RWPE2 (cell line): ENCODE measurements at places on chromosomes 6 and 20.

- DNase-seq, result no peak
These were observed 141.6 kb upstream of the AKAP12 start for GRCh38 chr6:151098166-151098565.

GRCh38 chr6:82372656-82373055 lies 9.0 kb downstream of the TPBG start:
- no peak for DNase-seq

DNA sequence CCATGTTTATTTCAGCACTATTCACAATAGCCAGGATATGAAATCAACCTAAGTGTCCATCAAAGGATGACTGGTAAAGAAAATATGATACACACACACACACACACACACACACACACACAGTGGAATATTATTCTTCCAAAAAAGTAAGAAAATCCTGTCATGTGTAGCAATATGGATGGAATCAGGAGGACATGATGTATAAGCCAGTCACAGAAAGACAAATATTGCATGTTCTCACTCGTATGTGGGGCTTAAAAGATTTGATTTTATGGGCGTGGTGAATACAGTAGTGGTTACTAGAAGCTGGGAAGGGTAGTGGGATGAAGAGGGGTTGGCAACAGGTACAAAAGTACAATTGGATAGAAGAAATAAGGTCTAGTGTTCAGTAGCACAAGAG lies 207.0 kb upstream of the PRDM1 start:
- DNase-seq, result no peak

GRCh38 chr6:147322299-147323162 lies 118.3 kb downstream of the STXBP5 start:
- no peak for DNase-seq

DNA sequence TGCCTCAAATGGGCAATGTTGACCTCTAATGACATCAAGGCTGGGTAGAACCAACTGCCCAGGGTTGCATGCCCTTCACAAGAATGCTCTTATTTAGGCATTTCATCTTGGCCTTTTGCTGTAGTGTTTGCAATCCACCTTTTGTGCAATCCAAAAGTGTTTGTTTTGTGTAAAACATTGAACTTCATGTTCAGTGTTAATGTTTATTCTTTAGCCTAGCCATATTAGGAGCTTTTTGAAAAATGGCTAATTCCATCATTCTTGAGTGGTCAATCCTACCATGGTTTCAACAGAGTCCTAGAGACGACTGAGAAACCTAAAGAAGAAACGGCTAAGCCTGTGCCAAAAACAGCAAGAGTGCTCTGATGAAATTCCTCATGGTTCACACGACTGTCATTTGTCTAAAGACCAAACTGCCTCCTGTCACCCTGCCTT lies 279.6 kb upstream of the PRDM1 start:
- no peak for DNase-seq

DNA sequence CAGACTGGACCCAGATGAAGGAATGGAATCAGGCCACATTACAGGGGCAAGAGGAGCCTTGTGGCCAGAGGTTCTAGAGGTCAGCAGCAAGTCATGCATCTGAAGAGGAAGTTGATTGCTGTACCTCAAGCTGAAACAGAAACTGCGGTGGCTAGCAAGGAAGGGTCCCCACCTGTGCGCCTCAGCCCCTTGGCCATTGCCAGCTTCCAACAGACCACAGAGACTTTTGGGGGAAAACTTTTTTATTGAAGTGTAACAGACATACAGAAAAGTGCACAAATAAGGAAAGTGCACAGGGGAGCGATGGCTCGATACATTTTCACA lies 26.8 kb upstream of the SLC9A8 start:
- no peak for DNase-seq

DNA sequence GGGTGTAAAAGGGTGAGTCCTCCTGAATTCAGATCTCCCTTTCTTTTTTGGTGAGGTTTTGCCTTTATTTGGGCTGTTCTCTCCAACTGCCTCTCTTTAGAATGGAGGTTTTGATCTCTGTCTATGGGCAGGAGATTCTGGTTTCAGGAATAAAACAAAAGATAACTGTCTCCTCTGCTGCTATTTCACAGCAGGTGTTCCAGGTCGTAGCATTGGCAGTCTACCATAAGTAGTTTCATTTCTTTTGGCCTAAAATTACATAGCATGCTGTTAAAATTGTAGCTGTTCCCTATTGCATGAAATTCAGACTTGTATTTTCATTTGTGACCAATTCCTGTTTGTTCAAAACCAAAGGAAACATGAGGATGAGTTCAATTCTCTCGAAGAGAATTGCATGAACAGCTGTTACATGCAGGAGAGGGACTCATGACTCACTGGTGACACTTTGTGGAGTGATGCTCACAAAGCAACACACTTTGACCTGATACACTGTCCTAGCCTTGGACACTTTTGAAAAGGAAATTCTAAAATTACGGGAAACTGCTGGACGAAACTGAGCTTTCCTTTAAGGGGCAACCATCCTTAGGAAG lies 76.8 kb upstream of the SIRPG start:
- no peak for DNase-seq

DNA sequence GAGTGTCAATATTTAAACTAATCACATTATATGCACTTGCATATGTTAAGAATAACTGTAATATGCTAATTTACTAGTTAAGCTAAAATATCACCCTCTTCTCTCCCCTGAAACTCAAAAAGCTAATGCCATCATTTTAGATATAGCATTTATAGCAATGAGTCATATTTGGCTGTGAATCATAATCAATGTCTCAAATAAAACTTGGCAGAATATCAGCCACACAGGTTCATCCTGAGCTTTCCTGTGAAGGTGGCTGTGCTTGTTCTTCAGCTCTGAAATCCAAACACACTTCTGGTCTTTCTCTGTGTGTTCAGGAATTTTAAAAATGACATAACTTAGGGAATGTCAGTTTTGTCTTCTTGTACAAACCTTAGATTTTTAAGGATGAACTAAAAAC lies 12.8 kb upstream of the PNRC1 start:
- DNase-seq, result no peak

DNA sequence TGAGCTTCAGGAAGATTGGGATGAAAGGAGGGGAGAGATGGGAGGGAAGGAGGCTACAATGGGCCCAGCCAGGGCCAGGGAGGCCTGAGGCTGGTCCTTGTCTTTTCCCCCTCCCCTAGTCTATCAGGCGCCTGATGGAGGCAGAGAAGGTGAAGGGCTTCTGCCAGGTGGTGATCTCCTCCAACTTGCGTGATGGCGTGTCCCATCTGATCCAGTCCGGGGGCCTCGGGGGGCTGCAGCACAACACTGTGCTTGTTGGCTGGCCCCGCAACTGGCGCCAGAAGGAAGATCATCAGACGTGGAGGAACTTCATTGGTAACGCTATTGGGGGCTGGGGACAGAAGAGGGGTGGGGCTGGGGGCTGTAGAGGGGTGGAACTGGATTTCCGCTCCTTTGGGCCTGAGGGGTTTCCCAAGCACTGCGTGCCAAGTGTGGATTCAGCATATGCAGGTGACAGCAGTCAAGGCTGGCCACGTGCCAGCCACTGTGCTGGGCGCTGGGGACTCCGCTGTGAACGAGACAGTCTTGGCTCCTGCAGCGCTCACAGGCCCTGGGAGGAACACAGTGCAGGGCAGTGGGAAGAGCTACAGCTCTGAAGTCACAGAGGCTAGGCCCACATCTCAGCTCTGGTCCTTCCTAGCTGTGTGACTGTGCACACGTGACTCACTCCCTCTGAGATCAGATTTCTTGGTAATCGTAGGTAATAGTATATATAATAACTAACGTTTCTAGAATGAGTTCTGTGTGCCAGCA lies 22.7 kb downstream of the SLC12A5 start:
- DNase-seq, result peak; percentile 77

DNA sequence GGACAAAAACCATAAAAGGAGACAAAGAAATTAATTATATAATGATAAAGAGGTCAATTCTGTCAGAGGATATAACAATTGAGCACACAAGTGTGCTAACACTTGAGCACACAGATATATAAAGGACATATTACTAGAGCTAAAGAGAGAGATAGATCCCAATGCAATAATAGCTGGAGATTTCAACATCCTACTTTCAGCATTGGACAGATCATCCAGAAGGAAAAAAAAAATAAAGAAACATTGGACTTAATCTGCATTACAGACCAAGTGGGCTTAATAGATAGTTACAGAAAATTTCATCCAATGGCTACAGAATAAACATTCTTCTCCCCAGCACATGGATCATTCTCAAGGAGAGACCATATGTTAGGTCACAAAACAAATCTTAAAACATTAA lies 9.9 kb downstream of the VNN1 start:
- DNase-seq, result no peak

DNA sequence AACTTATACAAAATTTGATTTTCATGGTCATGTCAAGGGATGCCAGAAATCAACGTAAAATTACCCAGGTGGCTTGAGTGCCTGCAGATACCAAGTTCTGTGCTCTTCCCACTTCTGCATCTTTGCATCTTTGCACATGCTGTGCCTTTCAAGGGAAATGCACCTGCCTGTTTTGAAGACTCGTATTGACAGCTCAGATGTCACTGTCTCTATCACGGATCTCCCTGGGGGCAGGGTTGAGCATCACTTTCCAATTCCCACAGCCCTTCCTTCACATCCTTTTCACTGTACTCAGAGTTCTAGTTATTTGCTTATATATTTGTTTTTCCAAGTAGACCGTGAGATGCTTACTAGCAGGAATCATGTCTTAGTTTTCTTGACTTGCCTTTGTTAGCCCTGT lies 274.2 kb downstream of the CDH26 start:
- no peak for DNase-seq

DNA sequence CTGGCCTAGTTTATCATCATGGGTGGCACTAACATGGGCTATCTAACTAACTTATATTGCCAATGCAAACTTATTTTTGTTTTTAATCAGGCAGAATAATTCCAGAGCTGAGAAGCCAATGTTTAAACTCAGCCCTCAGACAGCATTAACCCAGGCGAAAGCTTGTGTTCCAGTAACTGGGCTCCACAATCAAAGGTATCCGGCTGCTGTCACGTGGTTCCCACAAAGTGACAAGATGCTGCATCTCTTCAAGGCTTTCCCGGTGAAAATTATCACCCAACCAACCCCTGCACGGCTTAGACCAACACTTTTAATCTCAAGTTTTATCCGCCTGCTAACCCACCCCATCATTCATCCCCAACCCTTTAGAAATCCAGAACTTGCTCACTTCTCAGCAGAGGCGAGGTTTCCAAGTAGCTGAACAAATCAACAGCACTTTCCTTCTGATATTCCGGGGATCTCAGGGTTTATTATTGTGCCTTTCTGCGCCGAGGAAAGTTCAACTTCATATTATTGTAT lies 885 bp downstream of the MTCL3 start:
- no peak for DNase-seq

DNA sequence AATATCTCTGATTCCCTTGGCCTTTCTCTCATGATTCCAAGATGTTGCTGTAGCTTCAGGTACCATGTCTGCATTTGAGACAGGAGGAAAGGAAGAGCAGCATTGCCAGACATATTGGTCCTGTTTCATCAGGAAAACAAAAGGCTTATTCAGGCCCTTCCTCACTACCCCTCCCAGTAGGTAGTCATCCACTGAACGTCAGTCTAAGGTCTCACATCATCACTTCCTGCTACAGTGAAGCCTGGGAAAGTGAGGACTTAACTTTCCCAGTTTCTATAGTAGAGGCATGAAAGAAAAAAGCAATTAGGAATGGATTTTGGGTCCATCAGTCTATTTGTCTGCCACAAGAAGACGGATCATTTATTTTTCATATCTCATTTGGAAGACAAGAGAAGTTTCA lies 85.7 kb upstream of the SOX4 start:
- no peak for DNase-seq

GRCh38 chr20:1154691-1155090 lies 30.1 kb downstream of the TMEM74B start:
- DNase-seq, result no peak

- peak; percentile 98 for DNase-seq
These were observed at the start of gene TGIF2 for GRCh38 chr20:36573103-36573797. Gene TGIF2 (plus strand): TSS chr20:36573597. CDS start chr20:36578775, 5,178 bp downstream.

GRCh38 chr20:36895036-36895435 lies 19.1 kb downstream of the TLDC2 start:
- peak; percentile 32 for DNase-seq

- DNase-seq, result no peak
These were observed 36.5 kb upstream of the MPC1 start for GRCh38 chr6:166419286-166419685.

DNA sequence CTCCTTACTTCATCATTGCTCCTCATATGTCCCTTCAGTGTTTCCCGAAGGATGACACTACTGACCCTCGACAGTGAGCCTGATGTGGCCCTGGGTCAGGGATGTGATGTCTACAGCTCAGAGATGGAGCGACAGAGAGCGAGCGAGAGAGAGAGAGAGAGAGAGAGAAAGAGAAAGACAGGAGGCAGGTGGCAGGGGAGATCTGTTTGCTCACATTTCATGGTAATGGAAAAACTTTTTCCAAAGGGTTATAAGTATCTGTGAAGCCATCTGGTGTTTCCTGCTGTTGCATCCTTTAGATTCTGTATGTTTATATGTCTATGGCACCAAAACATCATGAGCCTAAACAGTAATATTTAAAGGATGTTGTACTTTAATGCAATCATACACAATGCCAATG lies 77.2 kb downstream of the PPP1R3G start:
- no peak for DNase-seq

DNA sequence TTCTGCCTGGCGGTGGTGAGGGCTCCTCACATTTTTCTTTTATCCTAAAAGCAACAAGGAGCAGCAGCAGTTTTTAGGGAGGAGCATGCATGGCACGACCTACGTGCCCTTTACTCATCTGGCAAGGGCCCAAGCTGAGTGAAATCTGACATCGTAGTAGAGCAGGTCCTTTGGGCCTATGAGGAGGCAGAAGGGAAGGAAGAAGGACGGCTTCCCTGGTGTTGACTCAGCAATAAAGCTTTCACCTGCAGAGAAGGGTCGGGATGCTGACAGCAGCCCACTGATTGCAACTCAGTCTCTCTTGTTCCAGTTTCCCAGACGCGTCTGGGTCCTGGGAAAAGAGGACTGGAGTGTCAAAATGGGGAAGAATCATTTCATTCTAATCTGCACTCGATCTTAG lies 409.1 kb upstream of the AGPAT4 start:
- no peak for DNase-seq

- peak; percentile 57 for DNase-seq
These were observed 209.3 kb upstream of the CDH4 start for GRCh38 chr20:61042506-61043385.

GRCh38 chr6:45886776-45887175 lies 128.9 kb downstream of the CLIC5 start:
- no peak for DNase-seq

DNA sequence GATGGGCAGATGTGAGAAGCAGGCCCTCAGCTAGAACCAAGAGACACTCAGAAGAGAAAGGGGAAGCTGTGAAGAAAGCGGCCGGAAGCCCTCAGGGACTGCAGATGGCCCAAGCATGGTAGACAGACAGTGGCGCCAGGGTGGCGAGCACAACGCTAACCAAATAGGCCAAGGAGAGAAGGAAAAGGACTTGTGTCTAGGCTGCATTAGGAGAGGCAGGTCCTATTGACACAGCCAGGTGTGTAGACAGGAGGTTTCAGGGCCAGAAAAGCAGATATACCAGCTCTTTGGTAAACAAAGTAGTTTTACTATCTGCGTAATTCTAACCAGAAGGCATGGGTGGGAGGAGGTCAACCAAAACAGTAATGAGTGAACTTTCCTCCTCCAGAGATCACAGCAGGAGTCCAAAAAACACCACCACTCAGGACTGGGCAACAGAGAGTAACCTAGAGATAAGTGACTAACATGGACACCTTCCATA lies 15.8 kb upstream of the MAP7 start:
- DNase-seq, result no peak

GRCh38 chr6:149443411-149444181 lies 41.2 kb downstream of the ZC3H12D start:
- no peak for DNase-seq
